HAP-1 (cell line): ENCODE measurements at places on chromosomes 12 and 14.

DNA sequence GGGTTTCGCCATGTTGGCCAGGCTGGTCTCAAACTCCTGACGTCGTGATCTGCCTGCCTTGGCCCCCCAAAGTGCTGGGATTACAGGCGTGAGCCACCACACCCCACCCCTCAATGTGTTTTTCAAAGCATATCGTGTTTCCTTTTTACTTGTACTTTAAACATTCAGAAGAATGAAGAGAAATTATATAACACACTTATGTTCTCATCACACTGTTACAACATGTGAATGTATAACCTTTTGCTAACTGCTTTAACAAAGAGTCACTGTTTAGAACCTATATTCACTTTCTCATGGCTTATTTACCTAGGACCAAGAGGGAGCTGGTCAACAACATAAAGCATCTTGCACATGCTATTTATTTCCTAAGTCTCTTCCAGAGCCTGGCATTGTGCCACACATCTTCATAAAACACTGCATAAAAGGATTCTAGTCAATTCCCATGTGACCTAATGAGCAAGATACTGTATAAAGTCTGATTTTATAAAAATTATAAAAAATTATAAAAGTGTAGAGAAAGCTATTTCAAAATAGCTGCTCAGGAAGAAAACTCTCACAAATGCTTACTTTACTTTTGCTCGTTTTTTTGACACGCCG is 16.0 kb upstream of the ACTR6 start:
- no peak for DNase-seq

DNA sequence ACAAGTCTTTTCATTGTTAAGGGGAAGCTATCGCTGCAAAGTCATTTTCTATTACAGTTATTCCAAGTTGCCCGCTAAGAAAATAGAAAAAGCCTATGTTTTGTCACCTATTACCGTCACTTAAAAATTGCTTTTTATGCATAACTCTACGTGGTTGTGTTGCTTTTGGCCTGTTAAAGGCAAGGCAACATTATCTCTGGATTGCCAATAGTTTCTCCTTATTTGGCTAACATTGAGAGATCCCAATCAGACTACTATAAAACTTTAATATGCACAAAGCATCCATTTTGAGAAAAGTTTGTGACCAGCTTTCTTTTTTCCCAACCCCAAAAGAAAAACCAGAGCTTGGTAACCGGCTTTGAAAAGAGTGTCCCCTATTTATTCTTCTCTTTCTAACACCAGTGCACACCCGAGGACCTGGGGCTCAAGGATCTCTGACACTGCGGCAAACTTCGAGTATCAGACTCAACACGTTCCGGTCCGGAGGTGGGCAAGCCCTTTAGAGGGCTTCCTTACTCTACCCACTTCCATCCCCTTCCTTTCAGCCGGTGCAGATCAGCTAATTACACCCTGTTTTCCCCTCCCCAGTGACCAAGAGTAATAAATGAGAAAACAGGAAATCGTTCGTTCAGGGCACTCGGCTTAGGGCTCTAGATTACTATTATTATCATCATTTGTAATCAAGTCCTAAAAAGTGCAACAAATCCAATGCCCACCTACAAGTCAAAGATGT is 1.2 kb downstream of the PPP1R12A start:
- DNase-seq: peak; percentile 25

DNA sequence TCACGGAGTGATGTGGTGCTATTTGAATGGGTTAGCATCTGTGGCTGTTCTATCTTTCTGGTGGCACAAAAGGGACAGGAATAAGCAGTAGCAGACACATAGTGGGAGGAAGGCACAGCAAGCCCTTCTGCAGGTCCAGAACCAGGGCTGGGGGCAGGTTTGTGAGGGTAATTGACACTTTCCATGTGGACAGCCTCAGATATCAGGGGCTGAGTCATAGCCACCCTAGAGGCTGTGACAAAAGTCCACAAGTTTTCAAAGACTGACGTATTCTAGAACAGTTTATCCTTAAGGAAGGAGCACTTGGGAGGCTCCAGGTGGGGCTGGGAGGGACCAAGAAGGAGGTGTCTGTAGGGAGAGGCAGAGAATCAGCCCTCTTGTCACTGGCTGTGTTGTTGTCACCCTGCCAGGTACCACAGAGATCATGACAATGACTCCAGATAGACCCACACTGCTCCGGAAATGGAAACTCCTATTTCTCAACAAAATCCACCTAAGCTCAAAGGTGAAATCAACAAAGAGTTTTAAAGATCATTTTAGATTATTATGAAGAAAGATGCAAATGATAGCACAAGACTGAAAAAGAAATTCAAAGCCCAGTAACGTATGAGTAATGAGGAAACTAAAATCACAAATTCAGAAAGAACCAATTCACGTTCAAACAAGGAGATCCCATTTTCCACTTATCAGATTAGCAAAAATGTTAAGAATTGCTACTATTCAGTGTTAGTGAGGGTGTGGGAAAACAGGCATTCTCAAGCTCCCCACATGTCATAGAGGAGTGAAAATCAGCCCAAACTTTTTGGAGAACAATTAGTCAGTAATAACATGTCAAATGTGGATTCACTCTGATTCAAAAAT is 48.3 kb downstream of the NFKBIA start:
- no peak for DNase-seq

DNA sequence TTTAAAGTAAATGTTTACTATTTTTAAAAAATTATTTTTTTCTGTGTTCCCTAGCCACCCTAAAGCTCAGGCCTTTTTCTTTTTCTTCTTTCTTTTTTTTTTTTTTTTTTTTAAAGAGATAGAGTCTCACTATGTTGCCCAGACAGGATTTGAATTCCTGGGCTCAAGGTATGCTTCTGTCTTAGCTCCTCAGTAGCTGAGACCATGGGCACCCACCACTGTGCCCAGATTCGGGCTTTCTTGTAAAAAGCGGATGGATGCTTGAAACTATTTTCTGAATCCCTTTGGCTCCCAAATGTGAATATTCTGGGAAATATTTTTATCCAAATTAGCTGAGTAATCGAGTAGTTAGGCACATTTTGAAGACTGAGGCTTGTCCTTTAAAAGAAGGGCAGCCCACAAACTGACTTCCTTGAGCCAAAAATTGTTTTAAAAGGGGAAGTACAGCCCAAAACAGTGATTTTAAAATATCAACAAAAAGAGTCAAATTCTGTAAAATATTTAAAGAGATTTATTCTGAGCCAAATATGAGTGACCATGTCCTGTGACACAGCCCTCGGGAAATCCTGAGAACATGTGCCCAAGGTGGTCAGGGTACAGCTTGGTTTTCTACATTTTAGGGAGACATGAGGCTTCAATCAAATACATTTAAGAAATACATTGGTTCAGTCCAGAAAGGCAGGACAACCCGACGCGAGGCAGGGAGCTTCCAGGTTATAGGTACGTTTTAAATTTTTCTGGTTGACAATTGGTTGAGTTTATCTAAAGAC is 28.8 kb upstream of the HIGD1C start:
- DNase-seq: no peak

- DNase-seq: no peak
Measured at GRCh38 chr12:104508752-104509446, 52.2 kb downstream of the CHST11 start.

DNA sequence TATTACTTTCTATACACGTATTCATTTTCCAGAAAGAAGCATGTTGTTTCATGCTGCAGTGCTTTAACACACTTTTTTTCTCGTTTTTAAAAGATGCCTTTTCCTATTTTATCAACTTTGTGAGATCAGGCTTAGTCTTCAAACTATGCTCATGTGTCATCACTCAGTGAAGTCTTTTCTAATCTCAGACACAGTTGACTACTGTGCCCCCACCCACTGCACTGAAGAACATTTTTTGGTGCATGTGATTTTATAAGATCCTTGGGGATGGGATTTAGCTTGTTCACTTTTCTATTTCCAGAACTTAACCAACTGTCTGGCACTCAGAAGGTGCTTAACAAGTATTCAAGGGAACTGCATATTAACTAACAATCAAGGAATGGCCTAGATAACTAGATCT is 85.5 kb downstream of the CDK17 start:
- no peak for DNase-seq

GRCh38 chr12:101761350-101761749 is 22.1 kb upstream of the SYCP3 start:
- no peak for DNase-seq

GRCh38 chr12:80140005-80140404 is 40.7 kb downstream of the OTOGL start:
- no peak for DNase-seq

DNA sequence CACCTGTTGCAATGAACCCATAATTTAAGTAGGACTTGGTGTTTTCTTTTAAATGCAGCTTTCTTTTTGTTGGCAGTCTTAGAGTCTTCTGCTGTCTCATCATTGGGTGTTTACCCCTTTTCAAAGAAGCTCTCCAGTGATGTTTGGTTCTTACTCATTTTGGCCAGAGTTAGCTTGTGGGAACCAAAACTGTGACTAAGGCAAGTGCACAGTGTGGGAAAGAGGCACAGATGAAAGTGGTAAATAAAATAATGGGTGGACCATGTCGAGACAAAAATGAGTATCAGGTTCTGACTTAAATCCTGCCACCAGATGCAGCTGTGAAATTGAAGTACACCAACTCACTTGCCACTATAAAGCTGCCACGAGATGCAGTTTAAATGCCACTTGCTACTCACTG is 615.4 kb upstream of the MIS18BP1 start:
- no peak for DNase-seq

DNA sequence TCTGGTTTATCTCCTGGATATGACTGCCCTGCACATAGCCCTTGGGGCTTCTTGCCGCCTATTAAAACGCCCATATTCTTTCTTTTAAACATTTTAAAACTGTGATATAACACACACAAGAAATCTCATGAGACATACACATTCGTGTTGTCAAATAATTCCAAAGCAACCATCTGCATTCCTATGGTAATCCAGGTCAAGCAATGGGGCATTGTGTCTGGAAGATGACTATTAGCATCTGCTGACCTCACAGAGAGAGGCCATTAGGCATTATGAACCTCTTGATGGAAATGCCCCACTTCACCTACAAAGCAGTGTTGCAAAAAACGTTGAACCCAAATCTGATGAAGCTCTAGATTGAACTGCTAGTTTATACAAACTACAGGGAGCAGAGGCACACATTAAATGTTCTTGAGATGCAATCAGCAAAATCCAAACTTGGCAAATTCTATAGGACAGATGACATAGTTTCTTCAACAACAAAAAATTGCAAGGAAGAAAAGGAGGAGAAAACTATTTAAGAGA is 513.8 kb upstream of the CCDC196 start:
- DNase-seq: no peak

- DNase-seq: no peak
Measured at GRCh38 chr12:34605510-34605887, 583.2 kb downstream of the ALG10 start.

DNA sequence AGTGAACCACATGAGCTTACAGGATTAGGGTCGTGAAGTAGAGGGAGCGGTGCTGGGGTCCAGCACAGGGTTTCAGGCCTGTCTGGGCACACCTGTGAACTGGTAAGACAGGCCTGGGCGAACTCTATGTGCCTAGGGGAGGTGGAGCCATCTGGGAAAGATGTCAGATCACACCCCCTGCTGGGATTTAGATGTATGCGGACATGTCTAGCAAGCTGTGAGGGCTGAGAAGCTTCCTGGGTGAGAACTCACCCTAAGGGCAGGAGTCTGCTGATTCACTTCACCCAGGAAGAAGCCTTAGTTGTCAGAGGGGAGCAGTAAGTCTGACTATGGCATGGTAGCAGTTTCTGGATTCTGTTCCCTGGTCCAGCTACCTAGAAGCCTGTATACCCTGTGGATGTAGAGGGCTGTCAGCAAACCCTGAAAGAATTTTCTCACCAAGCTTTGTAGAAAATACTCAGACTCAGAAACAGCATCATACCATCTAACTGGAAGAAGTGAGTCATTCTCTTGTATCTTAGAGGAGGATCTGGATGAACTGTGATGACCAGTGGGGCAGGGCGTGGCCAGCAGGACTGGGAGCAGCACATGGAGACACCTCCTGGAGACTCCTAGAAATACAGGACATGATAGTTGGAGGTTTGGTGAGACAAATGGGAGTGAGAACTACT is 11.2 kb upstream of the PYGL start:
- DNase-seq: peak; percentile 86

- DNase-seq: no peak
Measured at GRCh38 chr12:66589095-66589494, 89.8 kb downstream of the GRIP1 start.

DNA sequence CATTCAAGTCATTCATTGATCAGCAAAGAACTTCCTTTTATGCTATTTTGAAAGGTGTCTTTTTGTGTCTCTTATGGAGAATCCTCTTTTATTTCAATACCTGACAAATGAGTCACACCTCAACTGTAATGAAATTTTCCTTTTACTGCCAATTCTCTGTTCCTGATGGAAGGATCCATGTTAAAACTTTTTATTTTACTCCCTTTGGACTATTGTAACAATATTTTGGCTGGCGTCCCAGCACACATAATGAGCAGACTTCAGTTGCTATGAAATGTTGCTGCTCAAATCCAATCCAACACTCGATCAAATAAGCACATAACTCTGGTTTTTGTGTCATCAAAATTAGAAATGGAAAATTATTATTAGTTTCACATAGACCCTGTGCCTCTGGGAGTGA is 21.9 kb upstream of the SLC15A5 start:
- DNase-seq: no peak

DNA sequence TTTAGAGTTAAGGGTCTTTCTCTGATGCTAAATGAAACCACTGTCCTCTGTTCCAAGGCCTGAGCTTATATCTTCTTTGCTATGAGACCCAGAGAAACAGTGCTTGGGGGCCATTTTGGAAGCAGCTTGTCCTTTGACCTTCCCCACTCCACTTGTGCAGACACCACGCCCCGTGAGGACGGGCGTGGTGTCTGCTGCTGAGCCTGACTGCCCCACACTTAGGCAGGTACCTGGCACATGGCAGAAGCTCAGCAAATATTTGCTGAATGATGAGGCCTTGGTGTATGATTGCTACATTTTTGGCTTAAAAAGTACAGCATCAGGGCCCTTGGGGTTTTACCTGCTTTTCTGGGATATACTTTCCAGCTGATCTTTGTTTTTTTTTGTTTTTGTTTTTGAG is 69.9 kb downstream of the RASSF3 start:
- no peak for DNase-seq

- peak; percentile 79 for DNase-seq
Measured at GRCh38 chr12:114450515-114451300, 44.8 kb upstream of the TBX5 start.

- peak; percentile 34 for DNase-seq
Measured at GRCh38 chr12:51593539-51593938, 2.5 kb downstream of the SCN8A start.

GRCh38 chr14:59282378-59282765 is 93.9 kb downstream of the DAAM1 start:
- DNase-seq: no peak

- DNase-seq: no peak
Measured at GRCh38 chr12:29314416-29314815, 66.6 kb downstream of the ERGIC2 start.

DNA sequence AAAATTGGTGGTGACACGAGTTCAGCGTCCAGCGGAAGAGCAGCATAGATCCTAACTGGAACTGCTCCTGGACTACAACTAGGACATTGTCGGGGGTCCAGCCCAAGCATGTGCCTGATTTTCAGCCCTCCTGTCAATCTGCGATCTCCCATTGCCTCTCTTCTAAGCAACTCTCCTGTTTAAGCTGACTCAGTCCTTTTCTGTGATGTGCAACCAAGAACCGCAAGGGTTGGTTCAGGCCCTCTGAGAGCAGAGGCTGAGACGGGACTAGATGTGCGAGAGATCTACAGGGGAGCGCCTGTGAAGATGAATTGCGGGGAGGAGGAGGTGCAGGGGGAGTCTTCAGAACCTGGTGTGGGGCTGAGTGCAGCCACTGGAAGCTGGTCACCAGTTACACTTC is 3.7 kb upstream of the PAPLN start:
- no peak for DNase-seq
